ENCODE measurements at places on chromosomes 16 and 17.

DNA sequence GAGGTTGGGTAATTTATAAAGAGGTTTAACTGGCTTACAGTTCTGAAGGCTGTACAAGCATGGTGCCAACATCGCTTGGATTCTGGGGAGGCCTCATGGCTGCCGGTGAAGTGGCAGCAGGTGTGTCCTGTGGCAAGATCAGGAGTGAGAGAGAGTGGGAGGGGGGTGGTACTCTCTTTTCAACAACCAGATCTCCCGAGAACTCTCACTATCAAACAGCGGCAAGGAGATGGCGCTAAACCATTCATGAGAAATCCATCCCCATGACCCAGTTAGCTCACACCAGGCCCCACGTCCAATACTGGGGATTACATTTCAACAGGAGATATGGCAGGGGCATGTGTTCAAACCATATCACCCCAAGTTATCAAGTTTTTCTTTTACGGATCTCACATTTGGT is 44.0 kb upstream of the CBX4 start:
- DNase-seq, result no peak

DNA sequence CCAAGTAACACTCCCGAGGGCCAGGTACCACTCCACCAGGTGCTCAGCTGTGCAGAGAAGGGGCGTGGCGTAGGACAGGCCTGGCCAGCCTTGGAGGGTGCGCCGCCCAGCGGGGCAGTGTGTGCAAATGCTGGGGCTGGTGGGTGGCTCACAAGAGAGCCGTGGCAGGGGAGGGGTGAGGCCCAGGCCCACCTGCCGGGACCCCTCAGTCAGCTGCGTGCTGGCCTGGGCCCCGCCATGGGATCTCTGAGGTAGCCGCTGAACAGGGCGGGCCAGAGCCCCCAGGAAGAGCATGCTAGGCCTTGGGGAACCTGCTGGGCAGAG is 8.8 kb downstream of the TPSG1 start:
- DNase-seq, result no peak

DNA sequence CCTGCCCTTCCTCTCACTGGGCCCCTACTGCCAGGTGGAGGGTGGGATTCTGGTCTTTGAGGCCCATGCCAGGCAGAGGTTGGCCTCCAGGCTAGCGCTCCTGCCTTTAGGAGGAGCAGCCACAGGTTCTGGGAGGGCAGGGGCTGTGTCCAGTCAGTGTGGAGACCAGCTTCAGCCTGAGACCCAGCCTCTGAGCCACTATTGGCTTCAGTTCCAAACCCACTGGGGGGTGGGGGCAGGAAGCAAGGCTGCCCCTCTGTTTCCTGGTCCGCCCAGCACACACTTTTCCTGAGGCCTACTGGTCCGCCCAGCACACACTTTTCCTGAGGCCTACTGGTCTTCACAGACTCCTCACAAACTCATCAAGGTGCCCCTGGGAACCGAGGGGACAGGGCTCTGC is 16.4 kb downstream of the SLC5A10 start:
- no peak for DNase-seq

GRCh38 chr16:2979669-2980226 is 498 bp downstream of the PKMYT1 start:
- DNase-seq, result no peak

- DNase-seq, result no peak
Observed at GRCh38 chr16:17828012-17828411, 357.3 kb upstream of the XYLT1 start.

GRCh38 chr16:21001262-21001661 is 100.7 kb downstream of the LYRM1 start:
- no peak for DNase-seq

- no peak for DNase-seq
Observed at GRCh38 chr16:14070555-14070876, 603 bp upstream of the MRTFB start.

GRCh38 chr16:81621496-81621895 is 157.6 kb upstream of the PLCG2 start:
- DNase-seq, result no peak

DNA sequence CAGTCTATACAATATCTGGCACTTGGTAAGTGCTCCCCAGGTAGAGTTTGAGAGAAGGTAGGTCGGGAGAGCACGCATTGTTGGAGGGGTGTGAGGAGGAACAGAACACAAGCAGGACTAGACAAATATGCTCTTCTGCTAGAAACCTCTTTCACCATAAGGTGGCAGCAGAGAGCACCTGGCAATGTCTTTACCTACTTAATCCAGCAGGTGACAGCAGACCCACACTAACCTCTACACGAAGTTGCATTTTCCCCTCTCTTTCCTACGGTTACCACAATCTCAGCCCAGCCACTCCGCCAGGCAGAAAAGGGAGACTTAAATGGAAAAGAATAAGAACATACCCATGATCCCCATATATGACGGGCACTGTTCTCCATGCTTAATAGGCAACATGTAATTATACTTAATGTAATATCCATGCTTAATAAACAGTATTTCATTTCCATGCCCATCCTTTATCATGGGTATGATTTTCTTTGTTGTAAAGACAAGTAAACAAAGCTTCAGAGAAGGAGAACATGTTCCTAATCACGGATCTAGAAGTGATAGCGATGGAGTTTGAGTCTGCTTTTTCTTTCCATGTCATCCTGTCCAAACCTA is 55.1 kb upstream of the CCL2 start:
- DNase-seq, result peak; percentile 41

DNA sequence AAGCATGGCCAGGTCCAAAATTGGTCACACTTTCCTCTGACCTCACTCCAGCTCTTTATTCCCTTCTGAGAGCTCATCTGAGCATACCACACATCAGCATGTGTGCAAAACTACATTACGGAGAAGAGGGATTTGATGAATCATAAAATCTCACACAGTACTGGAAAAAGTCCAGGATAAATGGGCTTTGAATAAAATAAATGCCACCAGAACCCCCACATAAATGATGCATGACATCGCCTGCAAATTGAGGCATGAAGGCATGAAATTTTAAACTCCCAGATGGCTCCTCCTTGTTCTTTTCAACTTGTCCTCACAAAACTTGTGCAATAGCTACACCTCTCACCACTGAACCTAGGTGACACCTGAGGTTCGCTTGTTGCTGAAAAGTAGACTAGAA is 439.5 kb downstream of the CA10 start:
- DNase-seq, result no peak

DNA sequence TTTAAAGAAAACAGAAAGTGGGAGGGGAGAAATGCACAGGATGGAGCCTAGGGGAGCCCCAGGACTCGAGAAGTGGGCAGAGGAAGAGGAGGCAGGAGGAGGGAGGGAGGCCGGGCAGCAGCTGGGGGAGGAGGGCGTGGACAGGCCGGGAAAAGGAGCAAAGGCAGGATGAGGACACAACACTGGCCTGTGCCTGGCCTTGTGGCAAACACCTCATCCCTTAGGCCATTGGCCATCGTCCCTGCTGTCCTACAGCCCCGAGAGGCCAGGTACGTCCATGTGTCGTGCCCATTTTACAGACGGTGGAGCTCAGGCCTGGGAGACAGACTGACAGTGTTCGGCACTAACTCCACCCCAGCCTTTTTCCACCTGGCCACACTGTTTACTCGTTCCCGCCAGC is 15.9 kb downstream of the JPH3 start:
- no peak for DNase-seq

DNA sequence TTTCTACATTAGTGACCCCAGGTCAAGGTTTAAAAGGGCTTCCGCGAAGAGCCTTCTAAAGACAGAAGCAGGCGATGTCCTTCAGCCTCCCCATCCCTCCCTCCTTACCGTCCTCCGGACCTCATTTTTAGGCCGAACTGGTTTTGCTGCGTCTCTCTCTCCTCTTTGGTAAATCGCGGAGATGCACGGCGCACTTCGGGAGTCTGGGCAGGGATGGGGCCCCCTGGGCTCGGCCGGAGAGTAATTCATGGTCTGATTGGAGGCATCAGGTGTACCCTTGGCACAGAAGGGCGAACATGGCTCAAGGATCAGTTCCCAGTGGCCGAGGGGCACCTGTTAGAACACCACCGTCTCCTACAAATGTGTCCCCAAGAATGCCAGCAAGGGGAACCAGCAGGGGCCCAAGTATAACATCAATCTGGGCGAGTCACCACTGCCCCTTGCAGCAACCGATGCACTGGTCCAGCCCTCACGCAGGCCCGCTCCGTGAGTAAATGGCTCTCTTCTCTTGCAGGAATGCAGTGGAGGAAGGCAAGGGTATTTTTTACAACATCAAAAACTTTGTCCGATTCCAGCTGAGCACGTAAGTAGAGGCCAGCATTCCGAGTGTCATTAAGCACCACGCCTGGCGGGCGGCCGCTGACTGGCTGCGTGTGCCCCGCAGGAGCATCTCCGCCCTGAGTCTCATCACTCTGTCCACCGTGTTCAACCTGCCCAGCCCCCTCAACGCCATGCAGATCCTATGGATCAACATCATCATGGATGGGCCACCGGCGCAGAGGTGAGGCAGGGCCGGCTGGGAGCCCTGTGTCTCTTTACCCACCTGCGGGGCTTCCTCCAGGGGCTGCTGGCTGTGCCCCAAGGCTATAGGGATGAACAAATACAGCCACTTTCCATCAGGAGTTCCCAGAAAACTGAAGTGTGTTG is 45.6 kb downstream of the MEAK7 start:
- DNase-seq, result peak; percentile 20

DNA sequence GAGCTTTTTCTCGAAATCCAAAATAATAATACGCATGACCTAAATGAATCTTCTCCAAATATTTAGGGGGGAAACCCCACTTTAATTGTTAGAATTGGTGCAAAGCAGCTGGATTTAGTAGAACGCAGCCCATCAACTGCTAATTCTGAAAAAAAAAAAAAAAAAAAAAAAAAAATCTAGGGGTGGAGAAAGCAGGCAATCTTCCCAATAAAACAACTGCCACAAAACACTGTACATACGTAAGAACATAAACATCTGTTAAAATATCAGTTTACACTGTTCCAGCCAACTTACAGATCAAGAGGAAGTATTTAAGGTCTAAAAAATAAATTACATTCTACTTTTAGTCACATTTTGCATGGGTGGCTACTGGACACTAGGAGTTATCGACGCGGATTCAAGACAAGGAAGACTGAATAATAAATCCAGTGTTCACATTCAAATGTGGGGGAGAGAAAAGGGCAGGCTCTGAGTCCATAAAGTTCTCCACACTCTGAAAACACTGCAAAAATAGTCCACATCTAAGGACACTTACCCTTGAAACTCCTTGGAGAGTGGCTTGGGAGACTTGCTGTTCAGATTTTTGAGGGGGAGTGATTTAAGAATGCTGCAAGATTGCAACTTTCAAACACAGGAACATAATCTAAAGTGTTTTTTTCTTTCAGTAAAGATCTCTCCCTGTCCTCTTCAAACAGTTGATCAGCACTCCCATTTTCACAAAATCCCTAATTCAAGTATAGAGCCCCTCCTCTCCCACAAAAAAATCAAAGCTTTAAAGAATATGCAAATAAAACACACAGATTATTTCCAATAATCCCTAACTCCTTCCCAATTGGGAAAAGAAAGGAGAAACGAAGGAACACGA is 1.3 kb downstream of the APPBP2 start:
- DNase-seq, result no peak

DNA sequence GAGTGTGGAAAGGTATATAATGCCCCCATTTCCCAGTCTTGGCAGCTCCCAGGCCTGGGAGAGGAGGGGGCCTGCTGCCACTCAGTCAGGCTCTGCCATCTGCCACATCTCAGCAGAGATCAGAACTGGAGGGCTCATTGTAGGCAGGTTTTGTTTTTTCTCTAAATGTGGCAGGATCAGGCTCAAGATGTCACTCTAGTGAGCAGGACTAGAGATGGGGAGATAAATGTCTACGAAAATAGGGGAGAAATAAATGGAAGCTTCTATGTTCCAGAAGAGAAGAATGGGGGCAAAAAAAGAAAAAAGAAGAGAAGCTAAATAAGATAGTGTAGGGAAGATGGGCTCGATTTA is 13.9 kb downstream of the NXPH3 start:
- DNase-seq, result no peak

DNA sequence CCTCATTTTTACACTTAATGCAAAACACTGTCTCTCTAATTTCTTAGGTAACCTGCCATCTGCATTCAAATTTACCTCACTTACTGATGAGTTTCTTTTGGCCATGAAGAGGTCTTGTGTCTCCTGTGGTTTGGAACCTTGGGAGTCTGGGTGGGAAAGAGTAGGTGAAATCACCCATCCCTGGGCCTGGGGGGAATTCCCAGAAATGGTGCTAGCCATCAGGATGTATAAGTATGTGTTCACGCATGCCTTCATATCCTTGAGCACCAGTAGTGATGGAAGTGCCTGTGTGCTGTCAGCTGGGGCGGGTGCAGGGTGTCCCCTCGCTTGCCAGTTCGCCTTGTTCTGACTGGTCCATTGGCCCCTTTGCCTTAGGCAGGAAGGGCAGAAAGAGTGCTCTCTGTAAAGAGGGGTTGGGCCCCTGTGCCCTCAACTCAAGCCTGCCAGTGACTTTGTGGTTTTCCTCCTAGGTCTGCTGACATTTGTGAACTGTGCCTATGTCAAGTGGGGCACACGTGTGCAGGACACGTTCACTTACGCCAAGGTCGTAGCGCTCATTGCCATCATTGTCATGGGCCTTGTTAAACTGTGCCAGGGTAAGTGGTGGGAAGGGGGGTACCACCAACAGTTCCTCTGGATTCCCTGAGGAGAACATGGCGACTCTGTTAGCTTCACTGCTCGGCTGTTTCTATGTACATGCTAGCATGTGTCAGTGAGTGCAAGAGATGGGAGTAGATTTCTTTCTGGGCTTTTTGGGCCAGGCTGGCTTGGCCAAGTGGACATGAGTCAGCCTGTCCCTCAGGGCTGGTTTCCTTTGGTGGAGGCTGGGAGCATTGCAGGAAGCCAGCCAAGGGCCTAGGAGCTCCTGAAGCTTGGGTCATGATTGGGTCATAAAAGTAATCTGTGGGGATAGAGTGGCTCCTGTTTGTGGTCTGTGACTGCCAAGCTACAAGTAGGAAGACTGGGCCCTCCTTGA is 23.2 kb downstream of the SLC7A6OS start:
- DNase-seq, result peak; percentile 44

DNA sequence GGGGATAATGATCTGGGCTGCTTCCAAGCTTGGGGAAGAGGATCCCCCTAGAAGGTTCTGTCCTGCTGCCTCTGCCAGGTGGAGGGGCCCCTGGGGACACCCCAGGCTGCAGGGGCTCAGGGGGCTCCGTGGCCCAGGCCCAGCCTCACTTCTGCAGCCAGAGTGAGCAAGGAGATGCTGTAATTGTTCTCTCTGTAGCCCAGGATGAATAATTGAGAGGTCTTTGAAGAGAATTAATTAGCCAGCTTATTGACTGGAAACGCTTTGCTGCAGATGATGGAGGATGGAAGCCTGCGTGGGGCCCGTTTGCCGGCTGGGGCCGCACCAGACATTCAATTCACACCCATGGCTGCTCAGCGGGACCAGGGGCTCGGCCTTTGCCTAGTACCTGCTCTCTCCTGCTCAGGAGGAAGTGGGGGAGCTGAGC is 38.5 kb downstream of the TMEM235 start:
- no peak for DNase-seq
